ENCODE measurements at places on chromosomes 6 and 20. TPM values are rescaled to one million over a fixed set of nuclear protein-coding genes. Genes with fewer than 3 reads are reported as not detected.

SLC22A7 gene
- total RNA-seq: not detected

LPIN3 gene
- 16.2 TPM for total RNA-seq

MYBL2 gene
- 11.6 TPM for total RNA-seq

SLPI gene
- total RNA-seq: 168 TPM

- H3K36me3 ChIP-seq: no peaks in the 10 kb centered on the region
- H3K27me3 ChIP-seq: no peaks in the 10 kb centered on the region
- no peak overlapping the region for H3K27ac ChIP-seq
- no peaks in the 10 kb centered on the region for H3K4me1 ChIP-seq
- no peak overlapping the region for H3K4me3 ChIP-seq
Observed at GRCh38 chr20:8215361-8215781, 83.3 kb downstream of the PLCB1 start.

- no peak overlapping the region for H3K4me3 ChIP-seq
- no peak overlapping the region for H3K27ac ChIP-seq
- H3K27me3 ChIP-seq: no peaks in the 10 kb centered on the region
- peak; percentile 65 for DNase-seq
- H3K4me1 ChIP-seq: peaks cover 6% of the 10 kb centered on the region
- H3K36me3 ChIP-seq: peaks cover 19% of the 10 kb centered on the region
Observed at GRCh38 chr20:62136283-62137091, 6.7 kb downstream of the PSMA7 start.

DNA sequence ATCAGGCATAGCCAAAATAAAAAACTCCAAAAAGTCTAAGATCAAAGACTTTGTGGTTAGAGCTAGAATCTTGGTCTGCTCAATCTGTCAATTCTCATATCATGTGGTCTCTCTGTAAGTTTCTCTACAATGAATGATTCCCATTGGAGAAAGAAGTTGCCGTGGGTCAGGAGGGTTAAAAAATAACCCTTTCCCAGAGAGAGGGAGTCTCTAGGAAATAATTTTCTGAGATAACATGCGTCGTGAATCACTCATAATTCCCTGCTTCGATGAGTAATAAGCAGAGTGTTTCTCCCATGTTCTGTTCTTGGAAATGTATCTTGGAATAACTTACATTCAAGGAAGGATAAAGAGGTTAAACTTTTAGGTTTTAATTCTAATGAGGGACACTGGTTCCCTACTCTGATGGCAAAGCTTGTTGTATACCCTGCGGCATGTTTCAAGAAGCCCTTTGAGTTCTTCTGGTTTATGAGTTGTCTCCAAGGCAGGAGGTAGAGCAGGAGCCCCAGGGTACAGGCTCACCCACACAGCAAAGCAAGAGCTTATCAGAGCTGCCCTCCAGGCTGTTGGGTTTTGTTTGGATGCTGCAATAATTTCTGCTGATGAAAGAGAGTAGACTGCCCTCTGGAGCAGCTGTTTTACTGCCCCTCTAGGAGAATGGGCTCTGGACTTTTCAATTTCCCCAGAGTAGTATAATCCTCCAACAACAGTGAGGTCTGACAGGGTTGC is 599.1 kb downstream of the QKI start:
- no peaks in the 10 kb centered on the region for H3K27me3 ChIP-seq
- no peaks in the 10 kb centered on the region for H3K4me1 ChIP-seq
- H3K36me3 ChIP-seq: no peaks in the 10 kb centered on the region
- H3K4me3 ChIP-seq: no peak overlapping the region
- no peak for DNase-seq

DNA sequence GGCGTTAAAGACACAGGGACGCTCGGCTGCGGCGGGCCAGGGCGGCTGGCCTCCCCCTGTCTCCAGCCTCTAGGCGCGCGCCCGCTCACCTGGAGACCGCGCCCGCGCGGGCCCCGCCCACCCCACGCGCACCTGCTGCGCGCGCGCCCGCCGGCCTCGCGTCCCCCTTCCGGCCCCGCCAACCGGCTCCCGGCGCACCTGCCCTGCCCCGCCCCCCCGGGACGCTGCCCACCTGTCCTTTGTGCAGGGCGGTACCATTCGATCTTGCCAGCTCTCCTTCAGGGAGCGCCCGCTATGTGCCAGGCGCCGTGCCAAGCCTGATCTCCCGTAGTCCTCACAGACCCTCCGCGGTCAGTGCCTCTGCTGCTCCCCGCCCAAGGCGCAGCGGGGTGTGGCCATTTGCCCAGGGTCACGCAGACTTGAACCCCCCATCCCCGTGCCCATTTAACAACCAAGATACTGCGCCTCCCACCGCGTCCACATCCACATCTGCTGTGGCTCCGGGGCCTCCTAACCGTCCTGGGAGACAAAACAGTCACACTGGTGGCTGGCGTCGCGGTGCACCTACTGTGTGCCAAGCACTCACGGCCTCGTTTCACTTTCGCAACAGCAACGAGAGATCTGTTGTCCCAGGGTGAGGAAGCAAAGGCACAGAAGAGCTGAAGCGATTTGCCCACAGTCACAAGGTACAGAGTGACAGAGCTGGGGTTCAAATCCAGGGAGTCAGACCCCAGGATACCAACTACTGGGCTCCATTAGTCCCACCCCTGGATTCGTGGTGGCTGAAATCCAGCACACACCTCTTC is 48.1 kb downstream of the NOL4L start:
- DNase-seq: no peak
- peak overlapping the region; percentile 40 for H3K4me3 ChIP-seq
- no peaks in the 10 kb centered on the region for H3K36me3 ChIP-seq
- no peak overlapping the region for H3K27ac ChIP-seq

DNA sequence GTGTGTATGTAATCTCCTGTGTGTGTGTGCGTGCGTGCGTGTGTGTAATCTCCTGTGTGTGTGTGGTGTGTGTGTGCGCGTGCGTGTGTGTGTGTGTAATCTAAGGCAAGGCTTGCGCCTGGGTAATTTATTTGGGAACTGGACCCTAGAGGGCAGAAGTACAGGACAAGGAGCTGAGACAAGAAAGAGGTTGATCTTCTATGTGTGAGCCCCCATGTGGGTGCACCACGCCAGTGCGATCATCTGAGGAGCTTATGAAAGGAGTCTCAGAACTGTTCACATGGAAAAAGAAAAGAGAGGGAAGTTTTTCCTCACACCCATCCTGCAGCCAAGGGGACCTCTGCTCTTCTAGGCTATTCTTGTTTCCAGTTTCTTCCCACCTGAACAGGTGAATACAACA is 220.1 kb upstream of the GGTLC1 start:
- no peak overlapping the region for H3K4me3 ChIP-seq
- H3K27ac ChIP-seq: no peak overlapping the region
- H3K36me3 ChIP-seq: no peaks in the 10 kb centered on the region
- DNase-seq: no peak

GRCh38 chr6:144008120-144008811 is at the start of gene PLAGL1:
Gene PLAGL1, minus strand, starts transcription at chr6:144008259. Its CDS starts 60,123 bp downstream, at chr6:143948136.
- H3K4me3 ChIP-seq: peak within 1 kb of the TSS; percentile 43
- H3K36me3 ChIP-seq: no peaks in the 10 kb centered on the region
- peak within 1 kb of the TSS; percentile 73 for H3K27ac ChIP-seq
- H3K4me1 ChIP-seq: no peaks in the 10 kb centered on the region
- peak; percentile 58 for DNase-seq

DNA sequence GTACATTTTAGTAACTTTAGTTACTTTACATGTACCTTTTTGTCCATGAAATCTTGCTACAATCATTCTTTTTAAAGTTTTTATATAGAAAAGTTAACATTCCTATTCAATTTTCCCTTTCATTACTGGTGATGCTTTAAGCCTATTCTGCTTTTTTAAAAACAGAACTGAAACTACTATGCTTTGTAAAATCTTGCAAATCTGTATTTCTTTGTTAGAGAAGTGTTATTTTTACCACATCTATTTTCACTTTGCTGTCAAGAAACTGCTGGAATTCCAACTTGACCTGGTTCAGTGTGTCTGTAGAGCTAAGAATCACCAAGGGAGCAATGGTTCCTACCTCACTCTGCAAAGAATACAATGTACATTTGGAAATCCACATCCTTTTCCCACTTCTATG is 21.8 kb upstream of the SAMD5 start:
- no peaks in the 10 kb centered on the region for H3K36me3 ChIP-seq
- H3K27ac ChIP-seq: no peak overlapping the region
- H3K27me3 ChIP-seq: no peaks in the 10 kb centered on the region

- no peak overlapping the region for H3K4me3 ChIP-seq
- H3K27me3 ChIP-seq: no peaks in the 10 kb centered on the region
- no peaks in the 10 kb centered on the region for H3K36me3 ChIP-seq
- no peak overlapping the region for H3K27ac ChIP-seq
- no peaks in the 10 kb centered on the region for H3K4me1 ChIP-seq
Observed at GRCh38 chr6:20583444-20583800, 49.2 kb downstream of the CDKAL1 start.

Data from prostate gland (tissue), 2 donors.